ENCODE measurements at places on chromosomes 2 and 18.

- DNase-seq, result no peak
Observed at GRCh38 chr2:74286725-74287124, 56.5 kb downstream of the SLC4A5 start.

- no peak for DNase-seq
Observed at GRCh38 chr2:111148925-111149324, 28.2 kb downstream of the BCL2L11 start.

- no peak for DNase-seq
Observed at GRCh38 chr2:182763311-182763912, 47.4 kb downstream of the DNAJC10 start.

DNA sequence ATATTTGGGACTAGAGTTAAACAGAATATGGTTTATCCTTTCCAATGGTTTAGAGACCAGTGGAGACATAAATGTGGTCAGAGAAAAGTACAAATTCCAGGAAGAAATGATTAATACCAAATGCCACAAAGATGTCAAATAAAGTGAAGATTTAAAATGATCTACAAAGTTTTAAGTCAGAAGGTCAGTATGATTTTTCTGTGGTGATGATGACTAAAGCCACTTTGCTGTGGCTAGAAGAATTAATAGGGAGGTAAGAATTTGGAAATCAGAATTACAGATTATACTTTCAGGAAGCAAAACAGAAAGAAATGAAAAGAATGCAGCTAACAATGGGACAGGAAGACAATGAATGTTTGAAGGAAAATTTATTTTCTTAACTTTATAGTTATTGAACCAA, 91.5 kb upstream of the CDH7 start:
- no peak for DNase-seq

DNA sequence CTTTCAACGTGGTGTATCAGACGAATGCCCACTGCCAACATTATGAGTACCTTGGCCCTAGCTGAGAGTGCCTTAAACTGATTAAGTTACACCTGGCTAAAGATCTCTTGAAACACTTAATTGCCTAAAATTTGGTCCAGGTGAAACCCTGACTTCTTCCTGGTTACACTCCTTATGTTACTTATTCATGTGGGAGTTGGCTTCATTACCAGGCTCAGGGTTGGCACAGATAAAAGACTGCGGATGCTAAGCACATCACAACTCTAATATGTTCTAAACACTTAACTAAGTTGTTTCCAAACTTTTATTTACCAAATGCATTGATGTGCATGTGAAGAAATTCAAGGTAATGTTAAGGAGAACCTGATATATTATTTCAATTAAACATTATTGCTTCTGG, 298.9 kb downstream of the TCF4 start:
- DNase-seq, result no peak

- no peak for DNase-seq
Observed at GRCh38 chr18:30763902-30764350, 278.6 kb downstream of the DSC3 start.

DNA sequence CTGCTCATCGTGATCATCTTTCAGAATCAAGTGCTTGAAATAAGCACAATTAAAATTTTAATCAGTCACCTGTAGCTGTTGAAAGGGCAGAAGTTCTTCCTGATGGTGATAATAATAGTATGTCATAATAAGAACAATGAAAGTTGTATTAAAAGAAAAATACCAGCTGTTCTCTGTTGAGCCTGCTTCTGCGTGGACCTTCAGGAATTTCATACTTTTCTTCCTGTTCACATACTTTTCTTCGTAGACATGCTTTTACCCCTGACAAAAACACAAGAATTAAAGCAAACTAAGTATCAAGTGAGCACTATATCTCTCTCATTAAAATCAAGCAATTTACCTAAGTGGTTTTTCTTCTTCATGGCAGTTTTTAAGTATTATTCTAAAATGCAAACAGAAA, 79.2 kb downstream of the BARD1 start:
- DNase-seq, result no peak

Data from RWPE2 (cell line).